ENCODE measurements at places on chromosomes 4 and X.

- no peak for DNase-seq
Observed at GRCh38 chr4:136103616-136104015, 1428.7 kb downstream of the PCDH18 start.

DNA sequence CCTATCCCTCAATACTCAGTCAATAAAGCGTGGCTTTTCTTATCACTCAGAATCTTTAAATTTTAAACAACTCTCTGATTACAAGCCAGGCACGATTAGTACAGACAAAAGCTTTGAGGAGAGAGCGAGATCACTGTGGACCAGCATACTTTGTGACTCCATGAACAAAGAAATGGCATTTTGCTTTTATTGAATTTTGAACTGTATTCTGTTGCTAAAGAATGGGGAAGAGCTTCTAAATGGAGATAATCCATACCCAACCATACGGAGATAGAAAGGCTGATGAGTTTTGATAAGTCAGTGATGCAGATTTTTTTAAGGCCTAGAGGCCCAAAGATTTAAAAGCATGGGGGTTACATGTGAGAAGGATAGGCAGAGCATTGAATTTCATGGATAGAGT lies 259.1 kb downstream of the DACH2 start:
- no peak for DNase-seq

GRCh38 chr4:150518559-150518958 lies 63.4 kb upstream of the MAB21L2 start:
- DNase-seq: no peak

GRCh38 chrX:22664826-22665225 lies 334.9 kb upstream of the DDX53 start:
- no peak for DNase-seq
